ENCODE measurements at places on chromosomes 4 and X. TPM values are rescaled to one million over a fixed set of nuclear protein-coding genes. Genes with fewer than 3 reads are reported as not detected.

SCRG1 gene
- total RNA-seq: 0.14 TPM

MTNR1A gene
- not detected for total RNA-seq

OTOP1 gene
- not detected for total RNA-seq

IBSP gene
- total RNA-seq: not detected

NXT2 gene
- total RNA-seq: 13.0 TPM

DNA sequence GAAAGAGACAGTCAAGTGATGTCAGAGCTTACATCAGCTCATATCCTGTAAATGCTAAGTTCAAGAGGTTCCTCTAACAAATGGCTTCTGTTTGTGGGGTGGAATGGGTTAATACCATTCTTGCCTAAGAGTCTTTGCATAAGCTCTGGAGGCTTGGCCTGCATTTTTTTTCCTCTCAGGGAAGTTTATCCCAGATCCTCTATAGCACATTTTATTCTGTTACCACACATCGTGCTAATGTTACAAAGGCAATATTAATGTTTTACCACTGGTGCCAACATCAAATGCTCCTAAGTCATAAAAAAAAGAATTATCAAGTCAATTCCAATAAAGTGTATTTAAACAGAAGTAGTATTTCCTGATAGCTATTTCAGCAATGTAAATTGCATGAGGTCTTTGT is 2.9 kb upstream of the ADH6 start:
- no peak for DNase-seq

DNA sequence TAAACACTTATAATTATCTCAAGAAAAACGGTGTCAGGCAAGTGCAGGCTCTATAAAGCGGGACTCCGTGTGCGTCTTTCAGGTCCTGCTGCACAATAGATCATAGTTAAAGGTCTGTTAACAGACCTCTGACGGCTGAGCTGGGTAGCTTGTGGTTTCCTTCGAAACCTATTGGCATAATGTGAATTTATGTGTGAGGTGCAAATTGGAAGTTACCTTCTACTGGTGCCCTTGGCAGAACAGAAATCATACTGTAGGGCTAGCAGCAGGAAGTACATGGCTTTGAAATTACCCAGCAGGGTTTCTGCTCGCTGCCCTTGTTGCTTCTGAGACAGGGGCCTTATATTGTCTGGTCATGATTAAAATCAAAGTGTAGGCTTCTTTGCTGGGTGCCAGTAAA is 216.4 kb upstream of the HAND2 start:
- DNase-seq: no peak

Data from adrenal gland (tissue), 19 donors.